Activated T-cell treated with anti-CD3 and anti-CD28 coated beads for 4 hours (primary cell): ENCODE measurements at places on chromosomes 7 and 10.

- DNase-seq, result no peak
These were observed 156.3 kb upstream of the SEMA3C start for GRCh38 chr7:81075150-81075549.

GRCh38 chr7:94216944-94217461 lies 177.7 kb upstream of the COL1A2 start:
- DNase-seq, result no peak

- no peak for DNase-seq
These were observed 75.0 kb downstream of the NKX6-2 start for GRCh38 chr10:132710746-132711612.

DNA sequence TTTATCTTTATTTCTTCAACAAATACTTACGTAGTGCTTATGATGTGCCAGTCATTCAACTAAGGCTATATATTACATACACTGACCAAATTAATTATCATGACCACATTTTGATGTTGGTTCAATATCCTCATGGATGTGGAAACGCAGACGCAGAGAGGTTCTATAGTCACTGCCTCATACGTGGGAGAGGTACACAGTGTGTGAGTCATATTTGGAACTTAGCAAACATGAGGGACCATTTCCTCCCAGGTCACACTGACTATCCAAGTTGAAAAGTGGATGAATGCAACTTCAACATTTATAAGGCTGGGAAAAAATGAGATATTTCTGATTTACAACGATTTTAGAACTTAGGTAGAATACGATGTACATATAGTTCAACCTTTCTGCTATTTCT lies 113.6 kb downstream of the PRLHR start:
- no peak for DNase-seq

- DNase-seq, result no peak
These were observed 105.6 kb upstream of the PLXDC2 start for GRCh38 chr10:19710600-19710999.

DNA sequence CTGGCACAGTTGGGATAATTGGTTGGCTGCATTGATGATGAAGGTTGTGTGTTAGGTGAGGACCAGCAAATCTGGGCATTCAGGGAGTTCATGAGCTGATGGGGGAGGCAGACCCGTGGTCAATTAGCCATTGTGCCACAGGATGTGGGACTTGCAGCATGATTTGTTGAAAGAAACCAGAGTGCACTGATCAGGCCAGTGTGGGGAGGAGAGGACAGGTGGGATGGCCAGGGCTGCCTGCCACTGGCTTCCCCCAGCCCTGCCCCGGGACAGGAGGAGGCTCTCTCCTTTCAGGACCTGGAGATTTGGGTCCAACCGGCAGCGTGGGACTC lies 4.3 kb downstream of the CLIP2 start:
- DNase-seq, result no peak

DNA sequence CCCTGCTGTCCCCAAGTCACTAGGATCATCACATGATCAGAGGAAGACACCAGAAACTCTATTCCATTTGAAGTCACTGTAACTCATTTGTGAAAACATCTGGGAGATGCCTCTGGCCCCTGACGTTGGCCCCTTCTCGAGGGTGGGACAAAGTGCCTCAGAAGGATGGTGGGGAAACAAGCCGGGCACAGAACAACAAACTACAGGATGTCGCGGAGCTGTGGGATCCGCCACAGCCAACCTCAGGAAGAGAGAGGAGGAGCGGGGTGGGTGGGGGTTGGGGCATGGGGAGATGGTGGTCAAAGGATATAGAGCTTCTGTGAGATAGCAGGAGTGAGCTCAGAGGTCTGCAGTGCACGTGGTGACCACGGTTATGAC lies 265.6 kb upstream of the TCERG1L start:
- DNase-seq, result no peak

DNA sequence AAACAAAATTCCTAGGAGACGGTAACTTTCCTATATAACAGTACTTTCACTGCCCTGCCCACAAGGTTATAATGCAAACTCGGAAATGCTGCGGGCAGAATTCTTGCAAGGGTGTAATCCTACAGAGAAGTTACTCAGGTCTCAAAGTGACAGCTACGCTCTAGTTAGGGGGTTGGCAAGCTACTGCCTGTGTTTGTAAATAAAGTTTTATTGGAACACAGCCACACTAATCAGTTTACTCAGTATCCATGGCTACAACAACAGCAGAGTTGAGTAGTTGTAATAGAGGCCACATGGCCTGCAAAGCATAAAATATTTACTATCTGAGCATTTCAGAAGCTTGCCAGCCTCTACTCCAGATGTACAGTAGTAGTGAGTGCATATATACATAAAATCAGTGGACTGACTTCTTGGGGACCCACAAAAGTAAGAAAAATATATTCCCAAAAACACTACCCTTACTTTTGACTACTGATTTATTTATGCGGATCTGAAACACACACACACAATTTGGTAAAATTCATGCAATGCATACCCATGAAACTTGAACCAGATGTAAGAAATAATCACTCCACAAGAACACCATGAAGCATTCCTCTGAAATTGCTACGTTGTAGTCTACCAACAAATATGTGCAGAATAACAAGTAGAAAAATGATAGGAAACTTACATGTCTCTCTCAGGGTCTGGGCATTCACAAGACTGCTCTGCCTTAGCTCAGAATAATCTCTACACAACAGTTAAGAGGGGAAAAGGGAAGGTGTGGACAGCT lies 53.0 kb downstream of the SMURF1 start:
- DNase-seq, result no peak

- DNase-seq, result no peak
These were observed 85.8 kb downstream of the TCF7L2 start for GRCh38 chr10:113035732-113036312.

DNA sequence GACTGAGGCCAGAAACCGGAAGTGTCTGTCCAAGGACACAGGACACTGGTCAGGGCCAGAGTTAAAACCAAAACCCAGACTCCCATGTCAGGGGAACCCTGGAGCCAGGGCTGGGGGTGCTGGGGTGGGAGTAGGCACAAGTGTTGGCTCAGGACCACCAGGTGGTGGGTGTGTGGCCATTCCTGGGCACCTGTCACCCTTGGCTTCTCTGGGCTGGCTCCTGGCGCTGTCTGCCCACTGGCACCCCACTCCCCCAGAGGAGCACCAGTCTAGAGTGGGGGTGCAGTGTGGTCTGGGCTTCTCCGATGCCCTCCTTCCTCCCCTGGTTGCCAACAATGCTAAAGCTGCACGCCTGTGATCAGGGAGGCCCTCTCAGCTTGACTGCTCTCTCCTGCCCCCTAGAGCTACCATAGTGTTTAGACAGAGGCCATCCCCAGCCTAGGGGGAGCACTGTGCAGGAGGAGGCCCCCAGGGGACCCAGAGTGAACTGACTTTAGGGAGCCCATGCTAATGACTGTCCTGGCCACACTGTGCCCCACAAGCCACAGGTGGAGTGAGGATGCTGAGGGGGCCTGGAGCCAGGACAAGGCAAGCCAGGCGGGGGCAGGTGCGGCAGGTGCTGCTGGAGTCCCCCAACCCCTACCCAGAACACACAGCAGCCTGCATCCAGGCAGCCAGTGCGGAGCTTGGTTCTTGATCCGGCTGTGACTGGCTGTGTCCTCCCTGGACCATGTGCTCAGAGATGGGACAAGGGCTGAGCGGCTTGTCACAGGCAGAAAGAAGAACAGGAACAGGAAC lies 11.0 kb downstream of the RASGEF1A start:
- no peak for DNase-seq

GRCh38 chr7:106788637-106789036 lies 76.4 kb upstream of the PIK3CG start:
- no peak for DNase-seq

- no peak for DNase-seq
These were observed 12.5 kb downstream of the ZNF862 start for GRCh38 chr7:149850716-149851115.

DNA sequence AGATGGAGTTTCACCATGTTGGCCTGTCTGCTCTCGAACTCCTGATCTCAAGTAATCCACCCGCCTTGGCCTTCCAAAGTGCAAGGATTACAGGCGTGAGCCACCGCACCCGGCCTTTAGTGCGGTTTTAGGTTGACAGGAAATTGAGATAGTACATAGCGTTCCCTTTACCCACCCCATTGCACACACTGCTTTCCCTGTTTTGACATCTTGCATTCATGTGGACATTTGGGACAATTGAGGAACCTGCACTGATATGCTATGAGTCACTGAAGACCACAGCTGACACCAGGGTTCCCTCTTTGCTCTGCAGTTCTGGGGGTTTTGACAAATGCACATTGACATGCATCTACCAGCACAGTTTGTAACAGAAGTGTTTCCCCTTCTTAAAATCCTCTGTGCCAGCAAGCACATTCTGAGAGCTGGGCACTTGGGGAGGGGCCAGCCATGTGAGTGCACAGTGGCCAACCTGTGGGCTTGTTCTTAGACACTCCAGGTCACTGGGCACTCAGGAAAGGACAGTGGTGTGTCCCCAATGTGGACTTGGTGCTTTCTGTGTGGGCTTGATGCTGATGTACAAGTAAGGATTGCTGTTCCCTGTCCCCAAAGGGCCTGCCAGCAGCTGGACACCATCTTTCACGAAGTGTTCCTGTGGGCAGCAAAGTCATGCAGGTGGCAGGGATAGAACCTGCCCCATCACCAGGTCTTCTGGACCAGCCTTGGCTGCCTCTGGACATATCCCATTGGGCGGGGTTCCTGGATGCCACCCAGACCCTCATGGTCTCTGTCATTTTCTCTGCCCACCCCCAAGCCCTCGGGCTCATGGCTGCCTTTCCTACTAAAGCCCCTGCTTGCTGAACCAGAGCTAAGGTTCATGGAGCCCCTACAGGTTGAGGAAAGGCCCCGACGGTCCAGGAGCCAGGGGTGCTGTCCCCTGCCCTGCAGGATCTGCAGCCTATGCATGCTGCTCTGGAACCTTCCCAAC lies 579.8 kb downstream of the GLRX3 start:
- DNase-seq, result no peak

DNA sequence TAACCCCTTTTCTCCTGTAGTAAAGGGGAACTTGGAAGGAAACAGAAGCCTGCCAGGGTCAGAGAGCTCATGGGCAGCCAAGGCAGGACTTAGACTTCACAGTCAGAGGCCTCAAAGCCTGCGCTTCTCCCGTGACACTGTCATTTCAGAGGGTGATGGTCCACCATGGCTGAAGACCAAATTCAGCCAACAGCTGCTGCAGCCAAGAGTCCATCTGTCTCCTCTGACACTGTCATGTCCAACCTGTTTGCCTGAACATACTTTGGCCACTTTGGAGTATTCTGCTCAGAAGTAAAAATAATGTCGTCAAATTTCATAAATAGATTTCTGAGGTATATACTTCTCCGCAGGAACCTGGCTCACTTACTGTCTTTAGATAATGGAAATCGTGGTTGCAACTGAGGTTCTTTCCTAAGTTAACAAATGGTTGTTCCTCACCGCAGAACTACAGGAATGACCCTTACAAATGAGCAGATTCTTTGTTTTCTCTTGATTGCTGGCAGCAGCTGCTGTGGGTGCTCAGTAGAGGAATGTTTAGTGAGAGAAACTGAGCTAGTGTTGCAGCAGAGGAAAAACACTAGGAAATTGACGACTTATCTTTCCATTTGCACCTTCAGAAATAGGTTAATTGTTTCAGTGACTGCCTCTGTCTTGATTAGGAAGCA lies 626.5 kb downstream of the SDK1 start:
- DNase-seq, result no peak

DNA sequence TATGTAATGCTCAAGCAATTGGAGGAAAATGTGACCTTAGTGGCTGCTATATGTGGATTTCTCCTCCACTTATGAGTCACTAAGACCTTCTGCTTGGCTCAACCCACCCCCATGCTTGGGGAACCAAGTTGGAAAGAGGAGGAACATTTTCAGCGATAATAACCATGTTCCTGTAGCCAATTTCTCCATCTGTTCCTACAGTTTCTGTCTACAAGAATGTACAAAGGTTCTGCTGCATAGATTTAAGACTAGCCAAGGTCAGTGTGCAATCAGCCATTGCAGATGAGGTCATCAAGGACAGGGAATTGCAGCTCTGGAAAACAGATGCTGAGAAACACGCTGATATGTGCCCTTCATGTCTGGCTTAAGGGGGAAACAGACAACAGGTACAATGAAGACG lies 5.6 kb upstream of the NRCAM start:
- no peak for DNase-seq

- no peak for DNase-seq
These were observed 51.7 kb upstream of the PODXL start for GRCh38 chr7:131608116-131608500.

DNA sequence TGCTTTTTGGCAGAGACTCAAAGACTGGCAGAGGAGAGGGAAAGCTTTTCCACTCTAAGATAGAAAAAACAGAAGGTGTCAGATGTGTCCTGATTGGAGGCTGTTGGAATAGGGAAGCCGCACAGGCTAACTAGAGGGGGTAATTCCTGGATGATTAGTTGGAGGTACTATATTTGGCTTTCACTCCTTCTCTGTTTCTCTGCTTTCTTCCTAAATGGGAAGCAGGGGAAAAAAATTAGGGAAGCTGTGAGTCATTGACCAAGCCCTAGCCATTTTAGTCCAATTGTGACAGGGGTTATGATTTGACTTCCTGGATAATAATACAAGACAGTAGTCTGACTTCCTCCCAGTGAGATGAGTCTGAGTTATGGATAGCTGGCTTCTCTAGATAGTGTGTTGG lies 475.2 kb upstream of the CELF2 start:
- DNase-seq, result no peak

DNA sequence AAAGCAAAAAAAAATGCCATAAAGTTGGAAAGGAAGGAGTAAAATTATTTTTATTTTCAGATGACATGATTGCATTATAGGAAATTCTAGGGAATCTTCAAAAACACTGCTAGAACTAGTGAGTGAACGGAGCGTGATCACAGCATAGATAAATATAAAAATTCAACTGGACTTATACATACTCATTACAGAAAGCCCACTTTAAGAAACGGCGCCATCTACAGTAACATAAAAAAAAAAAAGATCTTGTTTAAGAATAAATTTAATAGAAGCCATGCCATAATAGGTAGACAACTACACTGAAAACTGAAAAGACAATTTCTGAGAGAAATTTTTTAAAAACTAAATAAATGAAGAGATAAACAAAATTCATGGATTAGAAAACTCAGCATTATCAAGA lies 623.1 kb upstream of the MGMT start:
- no peak for DNase-seq

- no peak for DNase-seq
These were observed 35.0 kb downstream of the HDAC9 start for GRCh38 chr7:18530224-18531179.

DNA sequence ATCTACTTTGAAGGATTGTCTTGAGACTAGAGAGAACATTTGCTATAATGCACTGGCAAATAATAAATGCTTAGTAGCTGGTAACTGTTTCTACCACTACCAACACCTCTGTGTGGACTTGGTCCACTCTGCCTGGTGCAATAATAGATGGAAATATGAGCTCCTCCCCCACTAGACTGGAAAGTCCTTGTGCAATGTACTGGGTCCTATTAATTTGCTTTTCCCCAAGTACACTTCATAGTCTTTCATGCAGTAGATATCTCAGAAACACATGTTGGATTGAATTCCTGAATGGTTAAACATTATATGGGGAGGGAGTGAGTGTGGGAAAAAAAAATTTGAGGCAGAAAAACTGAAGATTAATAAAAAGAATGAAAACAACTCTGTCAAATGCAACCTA lies 119.3 kb downstream of the C10orf90 start:
- no peak for DNase-seq
